ENCODE measurements at places on chromosomes 1 and 21.

GRCh38 chr21:46096596-46097335 lies 1.1 kb upstream of the COL6A2 start:
- DNase-seq, result no peak

DNA sequence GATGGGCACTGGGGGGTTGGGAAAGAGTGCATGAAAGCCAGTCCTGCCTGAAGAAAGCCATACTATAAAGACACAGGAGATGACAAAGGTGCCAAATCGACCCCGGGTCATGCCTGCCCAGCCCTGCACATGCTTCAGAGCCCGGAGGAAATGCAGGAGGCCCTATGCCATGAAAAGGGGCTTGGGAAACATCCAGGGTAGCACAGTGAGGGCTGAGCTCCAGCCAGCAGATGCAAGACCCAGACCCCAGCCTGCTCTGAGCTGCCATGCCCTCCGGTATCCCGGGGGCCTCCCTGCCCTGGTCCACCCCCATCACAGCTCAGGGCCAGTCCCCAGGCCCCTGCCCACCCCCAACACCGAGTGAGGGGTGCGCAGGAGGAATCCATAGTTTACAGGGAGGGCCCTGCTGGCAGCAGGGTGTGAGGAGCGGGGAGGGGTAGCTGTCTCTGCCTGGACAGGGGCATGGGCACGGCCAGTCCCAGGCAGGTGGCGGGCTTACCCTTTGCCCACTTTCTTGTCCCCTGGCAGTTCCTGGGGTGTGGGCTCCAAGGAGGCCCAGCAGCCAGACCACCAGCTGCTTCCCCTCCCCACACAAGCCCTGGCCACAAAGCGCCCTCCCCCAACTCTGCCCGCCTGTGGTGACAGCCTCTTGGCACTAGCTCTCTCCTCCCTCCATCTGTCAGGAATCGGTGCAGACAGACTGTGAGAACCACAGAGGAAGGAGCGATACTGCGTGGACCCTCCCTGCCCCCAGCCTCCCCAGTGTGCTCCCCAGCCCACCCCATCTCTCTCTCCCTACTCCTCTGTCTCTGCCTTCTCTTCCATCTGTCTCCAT lies 16.8 kb downstream of the LRP8 start:
- DNase-seq, result no peak

DNA sequence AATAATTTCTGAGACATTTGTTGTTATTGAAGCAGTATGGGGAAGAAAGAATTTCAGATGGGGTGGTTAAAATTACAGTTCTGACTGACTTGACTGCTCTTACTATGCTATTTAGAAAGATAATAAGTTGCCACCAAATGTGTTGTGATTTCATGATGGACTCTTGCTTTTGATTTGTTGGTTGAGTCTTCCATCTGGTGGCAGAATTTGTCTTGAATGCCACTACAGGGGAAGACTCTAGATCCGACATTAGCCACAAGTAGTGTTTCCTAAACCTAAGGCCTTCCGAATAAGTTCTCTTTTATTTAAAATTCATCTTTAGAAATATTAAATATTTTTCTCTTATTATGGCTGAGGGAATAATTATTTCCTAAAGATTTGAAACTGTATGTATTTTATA lies 190.9 kb upstream of the ADGRL4 start:
- no peak for DNase-seq

- no peak for DNase-seq
Observed at GRCh38 chr1:173342736-173343135, 134.4 kb upstream of the PRDX6 start.

- DNase-seq, result no peak
Observed at GRCh38 chr1:206498685-206499084, 8.6 kb upstream of the RASSF5 start.

DNA sequence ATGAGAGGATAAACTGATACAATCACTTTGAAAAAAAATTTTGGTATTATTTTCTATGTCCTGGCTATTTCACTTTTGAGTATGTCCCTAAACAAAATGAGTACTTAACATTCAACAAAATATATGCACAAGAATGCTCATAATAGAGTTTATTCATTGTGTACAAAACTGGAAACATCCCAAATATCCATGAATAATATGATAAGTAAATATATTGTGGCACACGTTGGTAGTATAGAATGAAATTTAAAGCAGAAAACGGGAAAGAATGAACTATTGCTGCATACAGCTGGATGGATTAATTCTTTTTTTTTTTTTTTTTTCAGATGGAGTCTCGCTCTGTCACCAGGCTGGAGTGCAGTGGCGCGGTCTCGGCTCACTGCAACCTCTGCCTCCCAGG lies 725.2 kb downstream of the LTN1 start:
- no peak for DNase-seq

GRCh38 chr1:61566177-61566576 lies 158.8 kb downstream of the TM2D1 start:
- no peak for DNase-seq

DNA sequence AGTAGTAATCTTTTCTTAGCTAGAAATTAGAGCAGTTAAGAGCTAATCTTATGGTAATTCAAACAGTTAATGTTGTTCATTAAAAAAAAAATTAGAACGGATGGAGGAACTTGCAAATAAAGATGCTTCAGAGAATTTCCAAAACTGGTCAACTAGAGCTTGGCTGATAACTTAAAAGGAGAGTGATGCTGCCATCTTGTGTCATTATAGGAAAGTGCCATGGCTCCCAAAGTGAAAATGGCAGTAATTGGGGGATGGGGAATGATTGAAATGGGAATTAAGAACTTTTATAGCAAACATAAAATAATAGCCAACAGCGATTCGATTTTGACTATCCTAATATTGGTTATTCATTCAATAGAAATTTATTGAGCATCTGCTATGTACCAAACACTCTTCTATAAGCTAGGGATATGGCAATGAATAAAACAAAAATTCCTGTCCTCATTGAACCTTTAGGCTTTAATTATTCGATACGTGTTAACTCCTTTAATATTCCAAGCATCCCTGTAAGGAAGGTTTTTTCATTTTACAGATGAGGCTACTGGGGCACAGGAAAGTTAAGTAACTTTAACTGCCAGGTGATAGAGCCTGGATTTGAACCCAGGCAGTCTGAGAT lies 5.7 kb upstream of the PLPP3 start:
- no peak for DNase-seq

- DNase-seq, result no peak
Observed at GRCh38 chr1:159825564-159825963, 1.1 kb upstream of the SLAMF8 start.

DNA sequence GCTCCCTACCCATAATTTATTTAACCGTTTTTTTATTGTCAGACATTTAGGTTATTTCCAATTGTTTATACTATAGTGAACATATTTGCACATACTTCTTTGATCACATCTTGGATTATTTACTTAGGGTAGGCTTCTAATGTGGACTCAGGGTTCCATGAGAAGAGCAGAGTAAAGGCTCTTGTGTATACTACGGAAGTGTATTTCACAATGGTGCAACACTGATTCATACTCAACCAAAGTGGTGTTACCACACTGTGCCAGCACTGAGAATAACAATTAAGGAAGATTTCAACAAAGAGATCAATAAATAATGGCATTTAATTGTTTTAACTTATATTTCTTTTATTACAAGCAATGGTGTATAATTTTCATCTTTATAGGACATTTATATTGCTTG lies 251.2 kb downstream of the ZNF326 start:
- DNase-seq, result no peak

GRCh38 chr1:183179033-183179432 lies 7.0 kb upstream of the LAMC2 start:
- no peak for DNase-seq

GRCh38 chr1:116166655-116167054 lies 55.5 kb downstream of the MAB21L3 start:
- DNase-seq, result no peak

GRCh38 chr1:29474274-29475244 lies 238.2 kb downstream of the PTPRU start:
- no peak for DNase-seq

DNA sequence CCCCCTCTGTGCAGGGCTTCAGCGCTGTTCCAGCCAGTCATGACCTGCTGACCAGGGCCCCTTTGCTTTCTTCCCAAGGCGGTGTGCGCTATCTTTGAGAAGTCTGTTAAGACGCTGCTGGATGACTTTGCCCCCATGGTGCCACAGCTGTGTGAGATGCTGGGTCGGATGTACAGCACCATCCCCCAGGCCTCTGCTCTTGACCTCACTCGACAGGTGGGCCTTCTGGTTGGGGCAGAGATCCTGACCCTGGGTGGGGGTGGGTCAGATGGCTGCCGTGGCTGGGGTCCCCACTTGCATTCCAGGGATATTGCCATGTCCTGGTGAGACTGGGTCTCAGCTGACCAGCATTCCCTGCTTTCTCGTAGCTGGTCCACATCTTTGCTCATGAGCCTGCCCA lies 9.0 kb upstream of the DPH2 start:
- DNase-seq, result no peak

DNA sequence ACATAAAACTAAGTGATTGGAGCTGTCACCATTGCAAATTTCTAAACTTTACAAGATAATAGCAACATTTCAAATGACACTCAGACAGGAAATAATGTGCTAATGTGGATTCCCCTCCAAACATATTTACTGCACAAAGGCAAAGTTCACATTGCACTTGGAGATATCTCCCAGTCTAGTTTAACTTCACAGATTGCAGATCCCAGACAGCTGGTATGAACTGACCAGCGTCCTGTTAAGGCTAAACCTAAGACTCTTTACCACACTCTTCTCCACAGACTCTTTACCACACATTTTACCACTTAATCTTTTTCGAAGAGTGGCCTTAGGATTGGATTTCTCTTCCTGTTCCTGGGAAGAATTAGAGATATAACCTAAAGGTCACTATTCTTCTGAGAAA lies 40.6 kb upstream of the HSD3B1 start:
- DNase-seq, result no peak
